Keratinocyte (primary cell): ENCODE measurements at places on chromosomes 3 and 15.

- DNase-seq = no peak
Observed at GRCh38 chr15:76823890-76824289, 81.2 kb downstream of the SCAPER start.

DNA sequence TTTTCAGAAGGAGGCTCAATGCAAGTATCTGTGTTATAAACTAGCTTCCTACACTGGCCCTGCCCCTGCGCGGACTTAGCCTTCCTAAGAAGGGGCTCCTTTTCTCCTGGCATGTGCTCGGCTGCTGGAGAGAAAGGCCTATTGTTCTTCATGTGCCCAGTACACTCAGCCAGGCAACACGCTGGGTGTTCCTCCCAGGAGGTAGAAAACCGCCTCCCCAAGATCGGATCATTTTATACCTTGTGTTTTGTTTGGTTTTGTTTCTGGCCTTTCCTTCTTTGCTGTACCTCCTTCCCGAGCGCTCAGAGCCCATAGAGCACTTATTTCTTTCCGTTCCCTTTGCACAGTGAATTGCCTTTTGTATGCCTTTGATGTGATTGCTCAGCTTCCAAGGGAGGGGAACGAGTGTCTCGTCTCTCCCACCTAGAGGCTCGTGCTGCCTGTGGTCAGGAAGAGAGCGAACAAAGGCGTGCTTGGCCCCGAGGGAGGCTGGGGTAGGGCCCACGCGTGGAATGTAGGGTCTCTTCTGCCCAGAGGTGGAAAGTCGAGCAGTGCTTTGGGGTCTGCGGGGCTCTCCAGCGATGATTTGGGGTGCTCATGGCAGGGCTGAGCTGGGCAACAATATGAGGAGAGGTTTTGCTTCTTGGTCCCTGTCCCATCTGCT lies 30.0 kb downstream of the CCNL1 start:
- DNase-seq = no peak

DNA sequence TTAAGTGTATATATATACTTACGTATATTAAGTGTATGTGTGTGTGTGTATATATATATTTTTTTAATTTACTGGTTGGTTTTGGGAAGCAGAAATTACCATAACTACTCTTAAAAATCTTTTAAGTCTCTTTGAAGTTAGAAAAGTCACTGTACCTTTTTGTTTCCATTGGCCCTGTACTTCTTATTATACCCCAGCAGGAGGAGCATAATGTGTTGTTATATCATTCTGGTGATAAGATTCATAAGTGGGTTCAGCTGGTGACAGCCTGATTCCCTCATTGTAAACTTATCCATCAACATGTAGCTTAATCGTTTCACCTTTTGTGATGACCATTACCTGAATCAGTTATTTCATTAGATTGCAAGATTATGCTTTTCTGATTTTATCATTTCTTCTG lies 30.8 kb downstream of the MLH1 start:
- no peak for DNase-seq

DNA sequence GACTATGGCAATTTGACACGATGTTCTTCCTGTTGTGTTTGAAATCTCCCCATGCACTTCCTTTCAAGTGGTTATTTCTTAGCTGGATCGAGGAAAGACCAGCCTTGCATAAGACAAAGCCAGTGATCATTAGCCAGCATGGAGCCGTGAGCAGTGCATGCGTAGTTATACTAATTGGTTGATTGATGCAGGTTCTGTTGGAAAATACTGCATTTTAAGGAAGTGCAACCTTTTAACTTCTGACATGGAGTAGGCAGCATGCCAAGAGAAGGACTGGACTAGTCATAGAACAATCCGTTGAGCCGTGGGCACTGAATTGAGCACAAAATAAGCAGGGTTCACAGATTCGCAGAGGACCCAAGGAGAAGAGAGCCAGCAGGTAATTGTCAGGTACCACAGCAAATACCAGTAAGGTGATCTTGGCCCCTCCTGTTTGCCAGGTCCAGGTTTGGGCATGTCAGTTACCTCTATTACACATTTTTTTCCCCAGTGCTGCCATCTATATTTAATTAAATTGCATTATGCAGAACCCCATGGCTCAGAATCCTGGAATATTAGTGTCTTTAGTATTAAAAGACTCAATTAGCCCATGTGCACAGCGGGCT lies 29.0 kb upstream of the BCL6 start:
- DNase-seq = no peak
